ENCODE measurements at places on chromosomes 12 and 14.

DNA sequence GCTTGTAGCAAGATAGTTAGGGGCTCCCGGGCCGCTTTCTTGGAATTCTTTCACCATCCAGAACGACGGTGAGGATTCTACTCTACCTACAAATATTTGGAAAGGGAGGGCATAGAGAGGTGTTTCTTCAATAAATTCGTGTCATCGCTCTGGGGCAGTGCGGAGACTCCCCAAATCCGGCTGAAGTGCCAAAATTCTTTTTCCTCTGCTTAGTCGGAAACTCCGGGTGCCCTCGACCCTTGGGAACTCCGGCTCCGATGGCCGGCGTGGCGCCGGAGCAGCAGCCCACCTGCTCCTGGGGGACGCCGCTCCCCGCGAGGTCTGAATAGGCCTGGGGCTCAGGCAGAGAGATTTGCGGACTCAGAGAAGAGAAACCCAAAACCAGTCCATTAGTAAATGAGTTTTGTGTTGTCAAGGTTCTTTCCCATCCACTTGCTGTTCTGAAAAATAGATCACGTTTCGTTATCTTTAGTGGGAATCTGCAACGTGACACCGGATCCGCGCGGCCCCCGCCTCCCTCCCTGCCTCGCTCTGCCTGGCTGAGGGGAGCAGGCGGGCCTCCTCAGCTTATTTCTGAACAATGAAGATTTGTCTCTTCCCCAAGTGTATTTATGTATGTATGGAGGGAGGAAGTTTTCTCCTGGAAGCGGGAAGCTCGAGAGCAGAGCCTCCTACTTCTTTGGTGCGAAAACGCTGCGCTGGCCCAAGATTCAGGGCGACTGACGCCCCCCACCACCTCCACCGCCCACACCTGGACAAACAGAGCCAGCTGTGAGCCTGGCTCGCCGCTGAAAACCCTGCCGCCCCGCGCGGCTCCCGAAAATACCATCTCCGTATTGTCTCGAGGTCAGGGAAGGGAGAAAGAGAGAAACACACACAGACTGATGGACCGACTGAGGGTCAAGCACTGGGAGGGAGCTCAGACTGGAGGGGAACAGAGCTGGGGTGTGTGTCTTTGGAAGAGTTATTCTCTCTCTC, 3.7 kb upstream of the SIX1 start:
- no peak for DNase-seq

- peak; percentile 4 for DNase-seq
These were observed 1133.3 kb downstream of the BCL11B start for GRCh38 chr14:98138666-98139065.

- DNase-seq: no peak
These were observed 30.7 kb upstream of the MAP1LC3B2 start for GRCh38 chr12:116528498-116528897.

- DNase-seq: peak; percentile 50
These were observed 1.9 kb upstream of the PIWIL1 start for GRCh38 chr12:130335517-130336392.

GRCh38 chr12:71682466-71682865, 3.4 kb upstream of the TMEM19 start:
- DNase-seq: no peak

GRCh38 chr14:51500776-51501175, 150.9 kb upstream of the FRMD6 start:
- no peak for DNase-seq

- peak; percentile 77 for DNase-seq
These were observed 376.9 kb downstream of the GALC start for GRCh38 chr14:87615822-87616679.

GRCh38 chr12:114404926-114405518, 922 bp downstream of the TBX5 start:
- no peak for DNase-seq

DNA sequence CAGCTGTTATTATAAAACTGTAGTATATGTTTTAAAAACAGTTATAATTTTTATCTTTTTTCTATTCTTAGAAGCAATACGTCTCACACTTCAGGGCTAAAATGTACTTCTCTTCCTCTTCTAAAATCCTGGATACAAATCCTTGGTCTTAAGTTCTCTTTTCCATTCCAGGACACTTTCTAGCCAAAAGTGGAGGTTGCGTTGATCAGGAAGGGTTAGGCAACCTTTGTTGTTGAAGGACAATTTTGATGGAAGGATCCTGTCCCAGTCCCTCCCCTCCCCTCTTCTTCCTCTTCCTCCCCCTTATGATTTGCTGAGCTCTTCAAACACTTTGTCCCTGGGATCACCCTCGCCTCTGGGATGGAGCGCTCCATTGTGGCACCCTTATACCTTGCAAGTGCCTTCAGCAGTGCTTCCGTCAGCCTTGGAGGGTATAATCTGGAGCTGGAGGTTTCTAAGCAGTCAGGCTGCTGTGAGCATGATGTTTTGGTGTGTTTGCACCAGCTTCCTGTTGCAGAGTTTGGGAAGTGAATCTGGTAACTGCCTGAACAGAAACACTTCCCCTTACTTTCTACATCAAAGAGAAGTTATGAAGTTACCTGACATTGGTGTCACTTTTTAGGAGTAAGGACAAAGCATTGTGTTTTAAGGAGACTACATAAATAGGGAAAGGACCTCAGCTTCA, 87.4 kb upstream of the SLC38A2 start:
- no peak for DNase-seq

DNA sequence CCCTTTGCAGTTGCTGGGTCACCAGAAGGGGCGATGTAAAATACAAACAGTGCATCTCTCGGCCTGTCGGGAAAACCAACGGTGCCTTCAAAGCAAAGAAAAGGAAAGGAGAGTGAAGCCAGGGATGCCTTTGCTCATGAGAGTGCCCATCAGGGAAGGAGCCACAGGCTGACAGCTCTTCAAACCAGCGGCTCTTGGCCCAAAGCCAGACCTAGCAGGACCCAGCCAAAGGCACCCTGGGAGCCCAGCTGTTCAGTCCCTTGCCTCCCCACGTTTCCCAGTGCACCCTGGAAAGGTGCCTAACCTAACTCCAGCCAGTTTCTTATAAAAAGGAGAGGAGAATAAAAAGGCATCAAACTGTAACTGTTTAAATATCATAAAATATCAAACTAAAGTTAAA, 29.2 kb downstream of the PRMT8 start:
- peak; percentile 27 for DNase-seq

DNA sequence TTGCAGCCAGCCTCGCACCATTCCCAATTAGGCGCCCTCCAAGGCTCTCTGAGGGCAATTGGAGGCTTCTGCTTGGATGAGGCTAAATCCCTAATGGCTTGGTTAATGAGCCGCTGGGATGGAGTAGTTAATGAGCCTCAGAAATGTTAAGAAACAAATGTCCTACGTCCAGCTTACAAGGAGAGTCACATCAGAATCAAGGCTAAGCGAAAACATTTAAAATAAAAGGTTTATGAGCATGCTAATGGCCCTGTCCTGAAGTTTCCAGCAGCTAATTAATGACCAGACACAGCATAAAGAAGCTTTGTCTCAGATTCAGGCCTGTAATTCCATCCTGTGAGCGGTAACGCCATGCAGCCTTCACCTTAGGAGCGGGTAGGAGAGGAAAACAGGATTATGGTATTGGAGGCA, 200.7 kb upstream of the BCL2L14 start:
- DNase-seq: no peak

DNA sequence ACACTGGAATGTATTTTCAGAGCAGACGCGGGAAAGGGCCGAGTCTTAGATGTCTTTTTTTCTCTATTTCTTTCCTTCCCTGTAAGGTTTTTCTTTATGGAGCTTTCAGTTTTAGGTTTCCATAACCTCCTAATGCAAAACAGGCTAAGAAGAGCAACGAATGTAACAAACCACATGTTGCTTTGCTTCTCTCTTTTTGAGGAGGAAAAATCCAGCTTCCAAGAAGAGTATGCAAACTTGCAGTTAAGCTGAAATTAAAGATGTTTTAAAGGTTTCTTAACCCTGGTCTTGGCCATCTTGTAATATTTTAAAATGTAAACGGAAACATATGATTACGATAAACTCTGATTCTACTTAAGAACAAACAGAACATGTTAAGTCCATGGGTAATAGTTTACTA, 86.9 kb downstream of the PRICKLE1 start:
- no peak for DNase-seq

- DNase-seq: no peak
These were observed 18.5 kb upstream of the ANO2 start for GRCh38 chr12:5963515-5963914.

DNA sequence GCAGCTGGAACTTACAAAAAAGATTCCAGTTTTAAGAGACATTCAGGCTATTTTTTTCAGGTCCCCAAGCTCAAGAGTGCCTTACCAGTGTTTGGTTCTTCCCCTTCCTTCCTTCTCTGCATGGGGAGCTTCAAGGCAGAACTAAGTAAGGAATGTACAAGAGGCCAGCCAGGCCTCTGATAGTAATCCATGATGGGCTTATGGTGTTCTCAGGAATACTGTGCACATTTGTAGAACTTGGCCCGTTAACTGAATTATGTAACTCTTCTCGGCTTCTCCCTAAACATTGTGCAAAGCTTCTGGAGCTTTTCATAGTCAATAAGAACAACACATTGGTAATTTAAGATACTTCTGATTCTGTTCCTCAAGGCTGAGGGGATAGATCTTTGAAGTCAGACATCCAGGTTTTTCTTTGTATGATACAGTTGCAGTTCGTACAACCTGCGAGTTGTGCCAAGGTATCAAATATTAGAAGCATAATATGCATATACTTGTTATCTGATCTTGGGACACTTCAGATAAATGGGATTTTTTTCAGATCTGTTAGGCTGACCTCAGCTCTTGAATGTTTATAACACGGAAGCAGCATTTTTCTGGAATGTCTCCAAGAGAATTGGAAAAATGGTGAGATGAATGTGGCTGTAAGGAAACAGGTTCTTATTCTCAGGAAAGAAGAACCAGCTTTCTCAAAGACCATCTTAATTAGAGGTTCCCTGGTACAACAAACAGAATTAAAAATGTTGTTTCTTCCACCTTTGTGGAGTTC, 148.6 kb downstream of the ANO4 start:
- no peak for DNase-seq

GRCh38 chr12:125114365-125115141, 49.3 kb downstream of the AACS start:
- DNase-seq: no peak

GRCh38 chr12:107091989-107092641, 1.2 kb downstream of the CRY1 start:
- peak; percentile 76 for DNase-seq

GRCh38 chr14:56585461-56586084, 6.0 kb downstream of the TMEM260 start:
- no peak for DNase-seq

Measured in Calu3 (cell line).